ENCODE measurements at places on chromosomes 5 and 9.

- DNase-seq: no peak
Measured at GRCh38 chr5:113047234-113047633, 70.6 kb downstream of the DCP2 start.

GRCh38 chr5:151952238-151952637, 27.6 kb upstream of the GLRA1 start:
- DNase-seq: no peak

GRCh38 chr9:100011062-100011681, 87.6 kb downstream of the ERP44 start:
- no peak for DNase-seq

GRCh38 chr5:133362438-133362837, 249.9 kb downstream of the FSTL4 start:
- DNase-seq: no peak

GRCh38 chr9:24936117-24936516, 390.4 kb upstream of the IZUMO3 start:
- no peak for DNase-seq

GRCh38 chr9:37542488-37542887, 33.7 kb downstream of the FBXO10 start:
- DNase-seq: no peak

- DNase-seq: no peak
Measured at GRCh38 chr9:98481676-98482075, 226.2 kb upstream of the TBC1D2 start.

- no peak for DNase-seq
Measured at GRCh38 chr5:133686566-133686965, 74.2 kb upstream of the FSTL4 start.

GRCh38 chr9:18955626-18956025, 77.4 kb downstream of the SAXO1 start:
- DNase-seq: no peak

DNA sequence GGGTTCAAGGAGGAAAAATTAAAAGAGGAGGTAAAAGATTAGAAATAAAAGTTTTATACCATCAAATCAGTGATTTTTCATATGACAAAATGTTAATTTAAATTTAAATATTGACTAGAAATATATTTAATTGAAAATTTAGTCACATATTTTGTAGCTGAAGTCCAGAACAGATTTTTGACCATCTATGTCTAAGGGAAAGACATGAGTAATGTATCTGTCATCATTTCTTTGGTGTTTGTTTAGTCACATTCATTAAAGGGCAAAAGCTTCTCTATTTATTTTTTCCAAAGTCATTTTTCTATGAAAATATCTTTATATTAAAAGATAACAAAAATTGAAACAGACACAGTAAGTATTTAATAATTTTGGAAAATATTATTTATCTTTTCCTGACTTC, 252.0 kb upstream of the ISL1 start:
- DNase-seq: no peak

DNA sequence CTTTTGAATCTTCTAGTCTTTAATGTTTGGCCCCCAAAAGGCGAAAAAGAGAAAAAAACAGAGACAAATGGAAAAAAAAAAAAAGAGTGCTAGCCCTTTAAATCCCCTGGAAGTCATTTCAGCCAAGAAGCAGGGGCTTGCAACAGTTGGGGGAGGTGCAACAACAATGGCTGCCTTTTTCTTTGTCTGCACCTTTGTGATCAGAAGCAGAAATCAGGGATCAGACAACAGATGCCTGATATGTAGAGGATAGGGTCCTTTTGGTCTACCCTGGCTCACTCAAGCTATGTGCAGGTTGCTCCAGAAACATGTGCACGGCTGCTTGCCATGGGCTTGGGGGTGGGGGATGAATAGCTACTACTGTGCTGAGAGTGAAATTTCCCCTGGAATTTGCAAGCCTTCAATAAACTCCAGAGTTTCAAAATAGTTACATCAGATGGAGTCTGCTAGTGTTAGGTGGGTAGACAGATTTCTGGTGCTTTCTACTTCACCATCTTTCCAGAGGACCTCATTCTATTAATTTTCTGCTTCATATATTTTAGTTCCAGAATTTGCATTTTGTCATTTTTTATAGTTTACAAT, 150.9 kb downstream of the FGF18 start:
- DNase-seq: no peak

GRCh38 chr5:158434749-158435148, 575.8 kb upstream of the CLINT1 start:
- no peak for DNase-seq

- DNase-seq: no peak
Measured at GRCh38 chr5:1490376-1490775, 33.4 kb downstream of the LPCAT1 start.

DNA sequence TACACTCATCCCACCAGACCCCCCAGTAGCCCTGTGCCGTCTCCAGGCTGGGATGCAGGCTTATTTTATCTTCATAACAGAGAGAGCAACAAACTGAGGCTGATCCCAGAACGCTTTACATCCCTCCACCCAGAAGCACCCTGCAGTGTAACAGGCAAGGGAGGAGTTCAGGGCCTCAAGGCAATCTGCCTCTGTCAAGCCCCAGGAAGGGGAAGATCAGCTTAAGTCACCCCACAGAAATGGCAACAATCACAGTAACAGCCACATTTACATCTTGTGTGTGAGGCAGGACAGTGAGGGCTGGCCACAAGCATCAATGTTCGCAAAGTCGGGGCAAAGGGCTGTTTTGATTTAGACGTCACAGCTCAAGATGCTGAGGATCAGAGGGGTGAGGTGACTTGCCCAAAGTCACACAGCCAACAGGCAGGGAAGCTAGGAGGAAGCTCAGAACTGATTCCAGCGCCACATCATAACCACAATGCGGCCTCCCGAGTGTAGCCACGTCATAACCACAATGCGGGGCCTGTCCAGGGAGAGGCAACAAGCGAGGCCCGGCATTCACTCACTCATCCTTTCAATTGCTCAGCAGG, 14.4 kb downstream of the STK10 start:
- DNase-seq: no peak

DNA sequence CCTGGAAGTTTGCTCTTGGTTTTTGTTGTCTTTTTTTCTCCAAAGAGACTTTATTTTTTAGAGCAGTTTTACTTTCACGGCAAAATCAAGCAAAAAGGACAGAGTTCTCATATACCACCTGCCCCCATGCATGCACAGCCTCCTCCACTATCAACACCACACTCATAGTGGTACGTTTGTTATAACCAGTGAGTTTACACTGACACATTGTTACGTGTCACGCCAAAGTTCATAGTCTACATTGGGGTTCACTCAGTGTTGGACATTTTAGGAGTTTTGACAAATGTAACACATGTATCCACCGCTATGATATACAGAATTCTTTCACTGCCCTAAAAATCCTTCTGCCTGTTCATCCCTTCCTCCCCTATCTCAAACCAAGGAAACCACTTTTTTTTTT, 7.5 kb upstream of the ICE1 start:
- DNase-seq: no peak

DNA sequence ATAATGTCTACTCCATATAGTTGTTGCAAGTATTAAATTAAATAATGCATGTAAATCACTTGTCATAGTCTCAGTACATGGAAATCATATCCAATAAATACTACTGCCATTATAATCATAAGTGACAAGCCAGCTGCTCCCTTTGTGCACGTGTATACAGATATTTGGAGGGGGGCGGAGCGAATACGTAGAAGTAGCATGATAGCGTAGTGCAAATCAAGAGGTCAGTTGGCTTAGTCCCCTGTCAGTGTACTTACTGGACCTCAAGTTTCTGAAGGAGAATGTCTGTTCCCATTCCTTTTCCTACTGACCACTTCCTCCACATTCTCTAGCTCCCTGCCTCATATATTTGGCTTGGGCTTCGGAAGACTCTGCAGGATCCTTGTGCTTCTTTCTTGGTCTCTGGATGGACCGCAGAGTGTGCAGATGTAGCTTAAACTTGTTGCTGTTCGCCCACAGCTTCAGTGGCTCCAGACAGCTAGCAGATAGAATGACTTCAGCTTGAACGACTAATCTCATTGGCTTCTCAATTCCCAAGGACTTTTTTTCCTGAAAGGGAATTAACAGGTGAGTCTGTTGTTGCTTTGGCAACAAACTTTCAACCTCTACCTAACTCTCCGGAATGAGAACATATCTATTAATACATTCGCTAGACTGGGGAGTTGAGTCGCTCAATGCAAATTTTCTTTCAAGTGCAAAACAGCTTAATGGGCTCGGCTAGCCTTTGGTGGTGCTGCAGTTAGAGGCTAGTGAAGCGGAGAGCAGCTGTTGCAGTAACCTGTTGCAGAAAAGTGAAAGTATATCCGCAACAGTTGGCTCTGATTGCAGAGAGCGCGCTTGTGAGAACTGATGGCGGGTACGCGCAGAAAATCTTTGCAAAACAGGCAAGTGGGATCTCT, at the start of gene PCDHB1:
Gene PCDHB1, plus strand, starts transcription at position 753 of the 899 bp plus-strand sequence. Its CDS starts 97 bp downstream, at position 850.
- no peak for DNase-seq

DNA sequence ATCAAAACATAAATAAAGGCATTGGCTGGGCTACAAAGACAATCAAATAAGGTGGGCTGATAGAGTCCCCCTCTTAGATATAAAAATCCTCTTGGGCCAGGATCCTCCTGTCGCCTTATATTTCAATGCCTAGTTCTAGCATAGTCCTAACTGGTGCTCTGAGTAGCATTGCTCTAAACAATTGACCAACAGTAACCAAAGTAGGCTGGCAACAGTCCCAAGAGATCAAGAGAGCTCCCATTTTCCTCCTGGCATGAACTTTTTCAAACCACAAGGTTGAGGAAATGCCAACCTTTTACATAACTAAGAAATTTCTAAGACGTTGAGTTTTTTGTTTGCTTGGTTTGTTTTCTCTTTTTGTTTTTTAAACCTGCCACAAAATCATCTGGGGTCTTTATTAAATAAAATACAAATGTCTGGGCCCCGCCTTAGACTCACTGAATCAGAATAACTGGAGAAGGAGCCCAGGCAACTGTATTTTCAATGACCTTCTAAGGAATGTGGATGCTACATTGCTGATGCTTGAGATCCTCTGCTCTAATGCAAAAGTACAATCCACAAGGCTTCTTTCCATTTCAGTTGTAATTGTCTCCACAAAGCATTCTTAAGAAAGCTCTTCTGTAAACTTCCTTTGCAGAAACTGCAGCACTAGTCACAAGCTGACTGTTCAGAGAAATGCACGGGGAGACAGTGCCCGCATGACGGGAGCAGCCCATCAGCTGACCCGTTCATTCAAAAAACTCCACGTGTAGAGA, 2.9 kb downstream of the SLC45A2 start:
- DNase-seq: no peak

- DNase-seq: no peak
Measured at GRCh38 chr5:61670941-61671340, 338.9 kb downstream of the ZSWIM6 start.

DNA sequence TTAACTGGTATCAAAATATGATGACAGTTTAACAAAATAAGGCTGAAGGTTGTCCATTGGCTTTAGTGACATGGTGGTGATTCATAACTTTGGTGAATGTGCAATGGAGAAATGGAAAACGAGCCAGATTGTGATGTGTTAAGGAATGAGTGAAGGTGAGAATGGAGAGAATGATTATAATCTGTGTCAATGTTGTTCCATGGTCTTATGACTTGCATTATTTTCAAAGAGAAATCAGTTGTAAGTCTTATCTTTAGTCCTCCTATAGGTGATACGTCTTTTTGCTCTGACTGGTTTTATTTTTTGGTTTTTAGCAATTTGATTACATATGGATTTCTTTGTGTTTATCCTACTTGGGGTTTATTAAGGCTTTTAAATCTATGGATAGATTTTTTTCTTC, 12.7 kb downstream of the OR1L6 start:
- DNase-seq: no peak

DNA sequence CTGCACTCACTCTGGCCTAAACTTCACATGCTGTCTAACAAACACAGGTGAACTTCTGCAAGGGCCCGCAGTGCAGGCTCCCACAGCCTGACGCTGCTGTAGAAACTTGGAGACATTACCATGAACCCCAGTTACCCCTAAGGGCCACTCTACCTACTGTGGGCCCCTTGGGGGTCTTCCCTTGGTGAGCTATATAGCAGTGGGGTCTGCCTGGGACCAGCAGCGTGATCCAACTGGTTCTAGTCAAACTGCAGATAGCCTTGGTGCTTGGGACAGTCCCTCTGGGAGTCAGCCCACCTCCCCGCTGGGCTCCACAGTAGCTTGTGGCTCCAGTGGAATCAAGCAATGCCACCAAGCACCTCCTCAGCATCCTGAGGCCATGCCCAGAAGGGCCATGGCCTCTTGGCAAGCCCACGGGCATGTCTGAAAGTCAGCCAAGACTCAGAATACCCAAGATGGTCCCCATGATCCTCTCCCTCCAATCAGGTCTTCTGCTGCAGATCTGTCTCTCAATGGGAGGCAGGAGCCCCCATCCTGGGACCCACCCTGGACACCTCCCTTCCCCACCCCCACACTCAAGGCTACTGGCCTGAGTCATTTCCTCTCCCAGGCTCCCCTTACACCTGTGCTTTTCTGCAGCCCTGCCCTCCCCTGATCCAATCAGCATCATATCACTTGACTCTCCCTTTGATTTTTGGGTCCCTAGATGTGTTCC, 230.0 kb upstream of the IRX1 start:
- no peak for DNase-seq

DNA sequence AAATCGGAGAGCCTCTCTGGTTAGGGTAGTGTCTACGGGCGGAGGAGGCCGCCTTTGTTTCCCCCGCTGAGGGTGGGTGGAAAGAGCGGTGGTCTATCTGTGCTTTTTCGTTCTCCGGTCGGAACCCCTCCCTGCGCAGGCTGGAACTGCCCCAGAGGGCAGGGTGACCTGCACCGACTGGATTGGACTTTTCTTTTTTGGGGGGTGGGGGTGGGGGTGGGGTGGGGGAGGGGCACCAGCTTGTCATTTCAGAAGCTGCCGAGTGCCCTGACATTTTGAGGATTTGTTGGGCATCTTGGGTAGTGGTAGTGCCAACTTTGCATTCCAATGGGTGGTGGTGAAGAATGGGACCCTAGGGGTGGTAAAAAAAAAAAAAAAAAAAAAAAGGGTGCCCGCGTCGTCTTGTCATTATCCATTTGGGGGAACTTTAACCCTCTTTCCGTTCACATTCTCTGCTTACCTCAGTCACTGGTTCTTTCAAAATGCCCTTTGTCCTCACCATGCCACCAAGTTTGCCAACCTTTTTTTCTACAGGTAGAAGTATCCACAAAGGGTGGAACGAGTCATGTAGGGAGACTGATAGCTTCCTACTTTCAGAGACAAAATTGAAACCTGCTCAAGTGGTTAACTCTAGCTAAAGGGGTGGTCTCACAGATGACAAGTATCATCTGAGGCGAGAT, 1.3 kb downstream of the UBE2R2 start:
- no peak for DNase-seq

GRCh38 chr9:92590377-92590776, 54.6 kb upstream of the ECM2 start:
- no peak for DNase-seq

GRCh38 chr9:1120500-1121165, 70.5 kb downstream of the DMRT2 start:
- no peak for DNase-seq

GRCh38 chr9:91164724-91165520, 196.8 kb downstream of the AUH start:
- DNase-seq: no peak
